Smooth muscle cell of the umbilical artery (primary cell): ENCODE measurements at places on chromosomes 7 and 10. TPM values are rescaled to one million over a fixed set of nuclear protein-coding genes. Genes with fewer than 3 reads are reported as not detected.

The ANKRD30A gene
- not detected in 2 replicates for total RNA-seq

The ITIH5 gene
- 0.05 and 0.30 TPM in 2 replicates for total RNA-seq

The EBLN1 gene
- total RNA-seq: not detected in 2 replicates

The HOXA4 gene
- total RNA-seq: 0.60 and 0.89 TPM in 2 replicates

The ACTA2 gene
- total RNA-seq: 1,183 and 3,347 TPM in 2 replicates

The USP54 gene
- total RNA-seq: 9.8 and 11.8 TPM in 2 replicates

The FBH1 gene
- 107 and 116 TPM in 2 replicates for total RNA-seq

The ARPC1B gene
- total RNA-seq: 395 and 544 TPM in 2 replicates

The LMBR1 gene
- 51.7 and 53.6 TPM in 2 replicates for total RNA-seq

The LRRC18 gene
- total RNA-seq: not detected in 2 replicates

The ZNF488 gene
- under 0.01 TPM in 1 of 2 replicates, not detected in the other for total RNA-seq

The MMP21 gene
- under 0.01 TPM in 1 of 2 replicates, not detected in the other for total RNA-seq

The GLCCI1 gene
- 9.2 and 13.1 TPM in 2 replicates for total RNA-seq

The GIMAP8 gene
- total RNA-seq: under 0.01 TPM in 1 of 2 replicates, not detected in the other

The FKBP9 gene
- 320 and 518 TPM in 2 replicates for total RNA-seq
